Fibroblast of villous mesenchyme (primary cell): ENCODE measurements at places on chromosomes 3 and 15. TPM values are rescaled to one million over a fixed set of nuclear protein-coding genes. Genes with fewer than 3 reads are reported as not detected.

GRCh38 chr15:42021593-42021992 is 751 bp upstream of the PLA2G4E start:
- no peak for DNase-seq

DNA sequence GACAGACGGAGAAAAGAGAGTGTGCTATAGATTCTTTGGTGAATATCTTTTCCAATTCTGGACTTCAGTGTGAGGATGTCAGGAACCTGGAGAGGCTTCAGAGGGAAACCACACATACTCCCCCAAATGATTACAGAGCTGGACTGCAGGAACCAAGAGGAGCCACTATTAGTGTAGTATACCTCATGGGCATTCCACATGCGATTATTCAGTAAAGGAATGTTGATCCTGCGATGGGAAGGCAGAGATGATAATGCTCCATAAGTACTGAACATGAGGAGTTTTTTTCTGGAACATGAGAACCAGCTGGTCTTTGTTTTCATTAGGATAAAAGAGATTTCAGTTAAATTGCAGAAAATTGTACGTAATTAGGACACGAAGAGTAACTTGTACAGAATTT is 18.7 kb downstream of the STARD9 start:
- DNase-seq, result no peak

DNA sequence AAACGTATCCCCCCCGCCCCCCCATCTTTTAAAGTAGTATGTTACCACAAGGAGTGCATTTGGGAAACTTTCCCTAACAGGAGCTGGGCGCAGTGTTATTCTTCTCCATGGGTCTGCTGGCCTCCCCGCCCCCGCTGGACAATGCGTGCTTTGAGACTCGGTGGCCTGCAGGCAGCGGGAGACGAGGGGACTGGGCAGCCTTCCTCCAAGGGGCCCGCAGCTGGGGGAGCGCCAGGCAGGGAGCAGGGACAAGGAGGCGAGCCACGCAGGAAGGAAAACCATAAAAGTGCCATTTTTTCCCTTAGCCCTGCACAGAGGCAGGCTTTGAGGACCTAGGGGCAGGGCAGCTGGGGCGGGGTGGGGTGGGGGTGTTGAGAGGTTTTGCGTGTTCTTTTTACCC is 14.1 kb downstream of the SOX2 start:
- DNase-seq, result no peak

- DNase-seq, result no peak
These were observed 3.3 kb downstream of the GTF2A2 start for GRCh38 chr15:59654046-59654445.

DNA sequence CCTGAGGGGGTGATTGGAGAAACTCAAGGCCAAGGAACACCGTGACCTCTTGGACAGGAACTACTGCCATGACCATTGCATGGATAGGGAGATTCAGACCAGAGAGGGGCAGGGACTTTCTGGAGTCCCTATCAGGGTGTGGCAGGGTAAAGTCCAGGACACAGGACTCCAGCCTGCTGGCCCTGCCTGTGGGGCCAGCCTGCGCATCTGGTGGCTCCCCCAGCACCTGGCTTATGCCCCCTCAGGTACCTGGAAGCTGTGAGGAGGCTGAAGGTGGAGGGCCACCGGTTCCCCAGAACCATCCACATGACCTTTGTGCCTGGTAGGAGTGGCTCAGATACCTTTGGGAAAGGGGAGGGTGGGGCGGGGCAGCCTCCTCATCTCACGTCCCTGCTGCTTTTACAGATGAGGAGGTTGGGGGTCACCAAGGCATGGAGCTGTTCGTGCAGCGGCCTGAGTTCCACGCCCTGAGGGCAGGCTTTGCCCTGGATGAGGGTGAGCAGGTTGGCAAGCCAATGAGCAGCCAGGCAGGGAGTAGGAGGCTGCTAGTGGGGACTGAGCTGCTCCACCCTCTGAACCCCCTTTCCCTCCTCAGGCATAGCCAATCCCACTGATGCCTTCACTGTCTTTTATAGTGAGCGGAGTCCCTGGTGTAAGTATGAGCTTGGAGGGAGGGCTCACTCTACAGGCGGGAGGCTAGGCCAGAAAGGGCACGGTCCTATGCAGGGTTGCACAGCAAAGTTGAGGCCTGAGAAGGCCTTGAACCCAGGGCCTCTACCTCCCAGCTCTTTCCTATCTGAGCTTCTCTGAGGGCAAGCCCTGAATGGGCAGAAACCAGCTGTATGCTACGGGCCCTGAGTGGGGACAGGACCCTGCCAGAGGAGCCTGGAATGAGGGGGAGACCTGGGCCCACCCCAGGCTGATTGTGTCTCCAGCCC is 2.9 kb downstream of the ACY1 start:
- DNase-seq, result no peak

- DNase-seq, result no peak
These were observed 45.8 kb upstream of the DYNC1LI1 start for GRCh38 chr3:32616267-32616962.

- DNase-seq, result no peak
These were observed 100.2 kb downstream of the C3orf70 start for GRCh38 chr3:185052631-185053030.

Gene PRKCD
- total RNA-seq, result 1.7 and 2.6 TPM in 2 replicates

DNA sequence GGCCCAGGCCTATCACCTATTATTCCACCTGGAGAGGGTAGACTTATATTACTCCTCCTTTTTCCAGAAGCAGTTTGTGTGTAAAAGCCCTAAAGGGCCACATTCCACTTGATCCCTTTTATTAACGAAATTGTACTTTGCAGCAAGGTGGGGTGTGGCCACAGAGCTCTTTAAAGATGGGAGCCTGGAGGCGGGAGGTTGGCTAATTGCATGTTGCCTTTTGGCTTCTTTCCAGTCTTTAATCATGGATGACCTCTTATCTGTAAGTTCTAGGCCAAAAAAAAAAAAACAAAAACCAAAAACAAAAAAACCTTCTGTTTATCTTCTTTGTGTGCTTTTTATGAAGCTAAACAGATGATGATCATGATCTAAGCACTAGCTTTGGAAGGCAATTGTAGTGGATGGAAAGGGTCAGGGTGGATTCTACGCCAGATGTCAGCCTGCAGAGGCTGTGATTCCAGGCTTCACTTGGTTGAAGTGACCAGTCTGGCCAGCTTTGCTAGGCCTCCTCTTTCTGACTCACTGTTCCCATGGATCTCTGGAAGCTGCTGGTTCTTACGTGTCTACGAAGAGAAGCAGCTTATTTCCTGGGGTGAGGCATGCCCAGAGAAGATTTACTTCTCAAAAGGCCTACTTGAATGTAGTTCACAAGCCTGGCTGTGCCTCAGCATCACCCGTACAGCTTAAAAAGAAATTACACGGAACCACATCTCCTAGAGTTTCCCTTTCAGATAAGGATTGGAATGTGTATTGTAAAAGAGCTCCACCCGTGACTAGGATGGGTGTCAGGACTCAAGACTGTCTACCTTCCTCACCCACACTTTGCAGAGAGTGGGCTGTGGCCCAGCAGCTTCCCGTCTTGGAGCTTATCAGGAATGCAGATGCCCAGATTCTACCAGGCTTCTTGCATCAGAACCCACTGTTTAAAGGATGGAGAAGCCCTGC is 330.9 kb upstream of the C2CD4B start:
- peak; percentile 90 for DNase-seq

GRCh38 chr3:22728406-22728805 is 474.7 kb upstream of the UBE2E2 start:
- no peak for DNase-seq

Gene CCDC39
- under 0.01 TPM in 1 of 2 replicates, not detected in the other for total RNA-seq

DNA sequence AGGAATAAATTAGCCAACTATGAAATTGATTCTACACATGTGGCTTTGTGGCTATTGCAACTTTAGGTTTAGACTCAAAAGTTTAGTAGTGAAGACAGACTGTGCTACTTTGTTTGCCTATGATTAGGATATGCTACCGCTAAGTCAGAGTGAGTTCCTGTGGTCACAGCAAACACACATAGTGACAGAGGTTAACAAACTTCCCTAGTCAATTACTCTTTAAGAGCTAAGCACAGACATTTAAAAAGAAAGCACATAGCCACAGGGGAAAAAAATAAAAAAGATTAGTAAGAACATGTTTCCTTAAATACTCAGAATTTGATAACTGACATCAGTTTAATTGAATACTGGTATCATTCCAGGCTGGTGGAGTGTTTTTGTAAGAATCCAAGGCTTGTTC is 207.1 kb downstream of the GBE1 start:
- peak; percentile 61 for DNase-seq

GRCh38 chr15:26525096-26525495 is 247.8 kb downstream of the GABRB3 start:
- DNase-seq, result no peak

Gene C15orf40
- 8.7 and 9.1 TPM in 2 replicates for total RNA-seq

GRCh38 chr15:52139599-52140462 is 27.3 kb upstream of the BCL2L10 start:
- peak; percentile 80 for DNase-seq

- DNase-seq, result peak; percentile 91
These were observed 12.9 kb upstream of the TMC3 start for GRCh38 chr15:81386947-81387346.

Gene PGBD4
- 1.9 and 2.6 TPM in 2 replicates for total RNA-seq

- no peak for DNase-seq
These were observed 263.3 kb downstream of the LPP start for GRCh38 chr3:188417271-188417696.
